ENCODE measurements at places on chromosomes 6 and 20.

DNA sequence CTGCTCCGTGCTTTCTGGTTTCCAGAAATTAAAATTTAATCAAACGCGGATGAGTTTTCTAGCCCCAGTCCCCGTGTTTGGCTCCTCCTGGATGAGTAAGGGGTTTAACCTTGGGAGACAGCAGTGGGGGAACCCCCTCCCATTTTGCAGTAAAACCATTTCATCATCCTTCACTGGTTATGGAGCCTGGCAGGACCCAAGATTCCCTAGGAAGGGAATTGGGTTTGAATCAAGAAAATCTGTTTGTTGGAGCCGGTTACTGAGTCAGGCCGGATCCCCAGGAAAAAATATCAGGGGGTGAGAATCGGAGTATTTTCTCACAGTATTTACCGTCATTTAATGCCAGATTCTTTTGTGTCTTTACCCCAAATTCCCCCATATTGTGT is 754 bp downstream of the YWHAB start:
- no peak for DNase-seq

- no peak for DNase-seq
These were observed 88.0 kb downstream of the SCML4 start for GRCh38 chr6:107735906-107736635.

- DNase-seq, result no peak
These were observed 10.5 kb upstream of the STX11 start for GRCh38 chr6:144139817-144140216.

- no peak for DNase-seq
These were observed 13.6 kb upstream of the SLCO4A1 start for GRCh38 chr20:62628691-62629090.

DNA sequence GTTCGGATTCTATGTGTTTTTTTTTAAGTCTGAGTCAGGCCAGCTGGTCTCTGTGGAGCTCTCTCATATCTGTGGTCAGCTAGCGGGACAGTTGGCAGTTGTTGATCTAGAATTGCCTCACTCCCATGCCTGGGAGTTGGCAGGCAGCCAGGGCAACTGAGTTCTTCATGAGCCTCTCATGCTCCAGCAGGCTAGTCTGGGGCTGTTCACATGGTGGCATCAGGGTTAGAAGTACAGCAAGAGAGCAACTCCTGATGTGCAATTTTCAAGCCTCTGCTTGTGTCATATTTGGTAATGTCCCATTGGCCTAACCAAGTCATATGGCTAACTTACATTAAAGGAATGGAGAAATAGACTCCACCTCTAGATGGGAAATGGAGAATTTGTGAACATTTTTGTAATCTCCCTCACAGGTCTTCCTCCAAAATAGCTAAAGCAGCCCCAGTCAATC is 6.7 kb upstream of the IFT52 start:
- peak; percentile 79 for DNase-seq

DNA sequence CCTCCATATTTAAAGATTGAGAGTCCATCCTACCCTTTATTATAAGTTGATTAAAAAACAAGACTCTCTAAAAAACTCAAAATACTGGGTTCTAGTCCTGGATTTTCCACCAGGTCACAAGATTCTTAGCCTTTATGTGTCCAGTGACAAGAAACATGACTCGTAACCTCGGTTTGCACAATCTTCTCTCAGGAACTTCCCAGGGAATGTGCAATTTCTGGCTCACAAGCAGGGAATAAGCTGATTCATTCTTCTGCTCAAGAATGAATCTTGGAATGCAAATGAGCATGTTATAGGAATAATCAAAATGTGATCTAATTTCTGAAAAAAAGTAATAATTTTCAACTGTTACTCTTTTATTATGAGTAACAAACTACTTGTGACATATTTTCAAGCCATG is 45.1 kb downstream of the OGFRL1 start:
- DNase-seq, result peak; percentile 41

DNA sequence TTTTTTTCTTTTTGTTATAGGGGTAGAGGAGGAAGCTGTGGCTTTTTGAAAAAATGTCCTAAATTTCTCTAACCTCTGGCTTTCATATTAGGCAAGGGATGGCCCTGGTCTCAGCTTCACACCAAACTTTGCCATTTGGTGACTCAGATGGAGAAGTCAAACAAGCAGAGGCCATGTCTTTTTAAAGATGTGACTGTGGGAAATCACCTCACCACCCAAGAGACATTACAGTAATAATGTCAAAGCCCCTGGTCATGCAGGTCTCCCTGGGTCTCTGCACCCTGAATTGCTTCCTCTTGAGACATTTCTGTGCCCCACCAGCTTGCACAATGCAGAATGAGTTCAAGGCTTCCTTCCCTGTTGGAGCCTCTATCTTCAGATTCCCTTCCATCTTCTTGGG is 39.5 kb upstream of the ADGRF5 start:
- no peak for DNase-seq

DNA sequence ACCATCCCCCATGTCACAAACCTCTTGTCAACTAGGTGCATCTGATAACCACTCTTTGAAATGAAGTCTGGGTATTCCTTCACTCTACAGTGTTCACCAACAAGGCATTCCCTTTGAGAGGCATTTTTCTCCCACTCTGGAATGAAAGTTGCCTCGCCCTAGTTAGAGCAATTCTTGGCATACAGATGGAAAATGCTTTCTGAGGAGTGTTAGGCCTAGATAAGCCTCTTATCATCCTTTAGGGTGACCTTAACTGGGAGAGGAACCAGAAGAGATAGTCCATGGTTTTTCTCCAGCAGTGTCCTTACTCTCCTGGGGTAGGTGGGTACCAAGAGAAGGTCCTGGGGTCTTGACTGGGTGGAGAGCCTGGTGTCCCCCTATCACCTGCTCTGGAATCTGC is 14.8 kb downstream of the CLIC5 start:
- no peak for DNase-seq

DNA sequence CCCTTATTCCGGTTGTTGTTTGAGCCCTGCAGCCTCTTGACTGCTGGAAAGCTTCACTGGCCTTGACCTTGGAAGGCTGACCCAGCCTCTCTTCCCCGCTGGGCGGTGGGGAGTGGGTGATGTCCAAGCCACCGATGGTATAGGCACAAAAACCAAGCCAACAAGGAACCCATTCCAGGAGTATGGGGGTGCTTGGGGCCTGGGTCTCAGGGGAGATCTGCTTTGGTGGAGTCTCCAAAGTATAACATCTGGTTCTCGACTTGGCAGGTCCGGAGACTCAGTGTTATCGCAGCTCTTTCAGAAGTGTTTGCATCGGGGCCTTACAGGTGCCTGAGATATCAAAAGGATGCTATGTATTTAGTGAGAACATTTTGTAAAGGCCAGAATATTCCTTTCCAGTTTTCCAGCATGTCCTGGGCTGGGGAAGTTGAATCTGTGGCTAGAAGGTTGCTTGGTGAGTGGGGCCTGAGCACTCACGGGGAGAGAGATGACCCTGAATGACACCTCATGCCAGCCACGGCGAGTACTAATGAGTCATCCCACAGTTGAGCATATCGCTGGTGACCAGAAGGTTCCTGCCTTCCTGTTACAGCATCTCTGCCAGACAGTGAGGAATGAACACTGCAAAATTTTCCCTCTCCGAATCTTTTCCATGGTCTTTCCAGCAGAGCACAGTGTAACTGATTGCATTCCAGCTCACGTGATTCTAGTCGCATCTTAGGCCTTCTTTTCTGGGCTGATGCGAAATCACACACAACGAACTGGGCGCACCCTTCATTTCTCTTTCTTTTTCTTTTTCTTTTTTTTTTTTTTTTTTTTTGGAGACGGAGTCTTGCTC is 133.9 kb downstream of the ZDHHC14 start:
- DNase-seq, result no peak

GRCh38 chr6:170269846-170270541 is 20.9 kb downstream of the DLL1 start:
- no peak for DNase-seq

DNA sequence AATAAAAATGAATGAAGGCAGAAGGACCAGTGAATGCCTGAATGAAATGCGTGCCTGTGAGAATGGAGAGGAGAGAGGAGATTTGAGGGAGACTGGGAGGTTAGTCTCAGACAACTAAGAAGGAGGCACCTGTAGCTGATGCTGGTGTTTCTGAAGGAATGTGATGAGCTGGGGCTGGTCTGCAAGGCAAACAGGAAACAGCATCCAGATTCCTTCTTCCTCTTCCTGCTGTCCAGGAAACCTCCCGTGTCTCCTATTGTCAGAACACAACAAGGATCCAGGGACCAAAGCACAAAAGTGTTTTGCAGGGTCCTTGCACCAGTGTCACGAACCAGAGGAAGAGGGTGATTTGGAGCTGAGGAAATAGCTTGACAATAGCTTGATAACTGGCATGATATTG is 50.4 kb upstream of the TAB2 start:
- DNase-seq, result no peak

GRCh38 chr6:152380351-152380767 is 256.8 kb downstream of the SYNE1 start:
- DNase-seq, result no peak

GRCh38 chr6:149766156-149766769 is 16.7 kb downstream of the PCMT1 start:
- DNase-seq, result no peak

GRCh38 chr20:38460040-38460623 is 12.5 kb upstream of the RALGAPB start:
- DNase-seq, result peak; percentile 66

DNA sequence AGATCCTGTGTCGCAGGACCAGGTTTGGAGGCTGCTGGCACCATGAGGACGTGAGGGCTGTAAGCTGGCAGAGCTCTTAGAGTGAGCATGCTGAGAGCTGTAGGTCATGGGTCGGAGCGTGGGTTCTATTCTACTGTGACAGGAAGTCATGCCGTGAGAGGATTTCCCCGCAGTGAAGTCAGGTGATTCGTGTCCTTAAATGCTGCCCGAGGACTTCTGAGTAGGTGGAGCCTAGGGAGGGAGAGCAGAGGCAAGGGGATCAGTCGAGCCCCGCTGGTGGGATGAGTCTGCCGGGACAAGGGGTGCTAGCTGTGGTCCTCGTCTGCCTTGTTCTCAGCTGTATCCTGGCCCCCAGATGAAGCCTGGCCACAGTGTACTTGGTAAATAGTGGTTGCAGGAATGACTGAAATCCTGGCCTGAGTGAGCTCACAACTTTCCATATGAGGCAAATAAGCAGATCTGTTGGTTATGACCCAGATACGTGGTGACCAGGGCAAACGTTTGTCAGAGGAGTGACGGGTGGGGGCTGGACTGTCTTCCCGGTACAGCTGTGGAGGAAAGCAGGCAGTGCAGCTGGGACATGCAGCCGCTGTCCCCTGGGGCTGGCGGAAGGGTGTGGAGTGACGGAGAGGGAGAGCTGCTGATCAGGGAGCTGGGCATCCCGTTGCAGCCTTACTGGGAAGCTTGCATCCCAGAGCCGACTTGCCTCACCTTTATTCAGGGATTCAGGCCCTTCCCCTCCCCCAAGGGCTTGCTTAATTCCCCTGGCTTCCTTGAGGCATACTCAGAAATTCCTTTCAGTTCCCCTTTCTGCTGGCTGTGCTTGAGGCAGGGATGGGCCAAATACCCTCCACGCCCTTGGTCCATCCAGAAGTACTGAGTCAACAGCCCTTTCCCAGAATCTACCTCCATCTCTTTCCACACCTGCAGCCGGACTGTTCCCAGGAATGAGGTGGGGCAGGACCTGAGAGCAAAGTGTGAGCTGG is 250.9 kb upstream of the RREB1 start:
- DNase-seq, result peak; percentile 29

DNA sequence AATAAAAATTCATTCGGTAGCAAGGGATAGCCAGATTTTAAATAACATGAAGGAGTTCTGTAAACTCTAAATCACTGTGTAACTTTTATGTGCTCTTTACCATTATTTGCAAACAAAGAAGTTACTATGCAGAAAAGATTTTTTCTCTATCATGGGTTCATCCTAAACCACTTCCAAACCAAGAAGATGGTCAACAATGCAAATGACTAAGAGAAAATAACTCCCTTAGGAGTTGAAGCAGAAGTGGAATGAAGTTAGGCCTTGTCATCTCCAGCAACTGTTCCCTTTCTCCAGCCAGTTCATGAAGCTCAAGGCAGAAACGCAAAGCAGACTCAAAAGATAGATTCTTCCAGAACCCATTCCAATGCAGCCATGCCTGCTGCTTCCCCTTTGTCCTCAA is 66.0 kb downstream of the MBOAT1 start:
- DNase-seq, result no peak

GRCh38 chr6:88445188-88445965 is 279.2 kb upstream of the CNR1 start:
- no peak for DNase-seq

DNA sequence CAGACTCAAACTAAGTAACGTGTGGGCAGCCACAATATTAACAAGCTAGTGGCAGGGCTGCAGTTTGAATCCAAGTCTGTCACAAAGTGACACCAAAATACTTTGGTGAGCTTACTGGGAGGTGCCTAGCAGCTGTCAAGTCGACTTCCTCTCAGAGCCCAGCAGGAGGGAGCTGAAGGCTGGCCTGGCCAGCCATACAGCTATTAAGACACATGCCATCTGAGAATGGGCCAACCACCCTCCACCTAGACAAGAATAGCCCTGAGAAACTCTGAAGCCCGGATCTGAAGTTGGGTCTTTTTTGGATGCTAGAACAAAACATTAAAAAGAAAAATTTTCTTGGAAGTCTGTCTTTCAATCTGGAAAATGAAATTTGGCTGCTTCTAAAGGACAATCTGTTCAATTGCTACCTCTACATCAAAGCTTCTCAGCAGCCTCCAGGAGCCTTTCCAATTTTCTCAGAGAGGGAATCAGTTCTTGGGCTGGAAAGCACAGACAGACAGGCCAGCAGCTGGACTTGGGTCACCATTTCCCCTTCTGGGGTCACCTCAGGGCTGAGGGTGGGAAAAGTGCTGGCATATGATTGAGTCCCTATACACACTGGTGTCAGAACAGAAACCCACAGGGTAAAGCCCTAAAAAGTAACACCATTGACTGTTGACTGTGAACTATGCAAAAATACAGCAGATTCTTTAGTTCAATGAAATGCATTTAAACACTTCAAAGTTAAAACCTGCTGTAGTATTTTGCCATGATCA is 42.9 kb downstream of the UQCC1 start:
- no peak for DNase-seq

GRCh38 chr20:49210101-49210756 is 9.0 kb upstream of the DDX27 start:
- DNase-seq, result no peak

DNA sequence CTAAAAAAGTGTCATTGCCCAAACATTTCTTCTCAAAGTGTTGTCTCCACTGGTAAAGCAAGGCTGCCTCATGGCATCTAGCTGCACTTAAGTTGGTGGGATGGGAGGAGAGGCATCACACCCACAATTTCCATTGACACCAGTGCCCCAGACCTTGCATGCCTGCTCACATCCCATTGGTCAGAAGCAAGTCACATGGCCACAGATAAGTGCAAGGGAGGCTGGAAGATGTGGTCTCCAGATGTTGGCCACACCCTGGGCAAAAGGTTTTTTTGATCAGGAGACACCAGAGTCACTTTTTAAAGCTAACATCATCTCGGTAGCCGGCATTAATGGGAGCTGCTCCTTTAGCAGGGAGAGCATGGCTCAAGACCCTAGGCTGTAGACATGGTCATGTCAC is 157.1 kb upstream of the CST7 start:
- DNase-seq, result no peak

DNA sequence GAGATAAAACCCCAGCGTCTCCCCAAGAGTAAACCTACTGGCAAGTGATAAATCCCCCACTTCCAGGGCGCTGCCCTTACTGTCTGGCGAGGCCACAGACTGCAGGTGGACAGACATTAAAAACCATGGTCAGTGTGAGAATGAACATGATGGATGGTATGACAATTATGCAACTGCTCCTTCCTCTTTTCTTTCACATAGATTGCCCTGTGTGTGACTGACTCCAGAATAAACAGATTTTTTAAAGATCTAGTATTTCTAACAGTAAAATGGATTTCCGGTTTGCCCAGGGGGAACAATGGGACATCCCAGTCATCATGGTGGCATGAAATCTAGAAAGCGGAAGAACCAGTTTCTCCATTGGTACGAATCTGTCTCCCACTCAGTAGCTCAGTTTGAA is 153.7 kb downstream of the FOXC1 start:
- DNase-seq, result no peak

Data from epithelial cell of prostate (primary cell).